ENCODE measurements at places on chromosomes 2 and 18.

DNA sequence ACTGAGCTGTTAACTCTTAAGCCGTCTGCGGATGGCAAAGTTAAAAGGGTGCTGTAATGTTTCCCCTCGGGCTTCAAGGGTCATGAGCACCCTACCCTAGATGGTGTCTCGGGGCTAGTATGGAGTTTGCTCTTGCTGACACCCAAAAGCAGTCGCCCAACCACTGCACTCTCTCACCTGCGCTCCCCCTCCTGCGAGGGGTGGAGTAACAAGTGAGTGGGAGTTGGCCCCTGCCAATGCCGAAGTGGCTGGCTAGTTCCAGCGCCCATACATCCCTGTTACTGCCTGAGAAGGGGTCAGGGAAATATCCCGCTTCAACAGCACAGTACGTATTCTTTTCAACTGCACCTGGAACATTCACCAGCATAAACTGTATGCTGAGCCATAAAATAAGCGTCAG lies 47.5 kb downstream of the FAM117B start:
- no peak overlapping the region for H3K27ac ChIP-seq
- DNase-seq = no peak
- no peaks in the 10 kb centered on the region for H3K27me3 ChIP-seq
- no peaks in the 10 kb centered on the region for H3K36me3 ChIP-seq

DNA sequence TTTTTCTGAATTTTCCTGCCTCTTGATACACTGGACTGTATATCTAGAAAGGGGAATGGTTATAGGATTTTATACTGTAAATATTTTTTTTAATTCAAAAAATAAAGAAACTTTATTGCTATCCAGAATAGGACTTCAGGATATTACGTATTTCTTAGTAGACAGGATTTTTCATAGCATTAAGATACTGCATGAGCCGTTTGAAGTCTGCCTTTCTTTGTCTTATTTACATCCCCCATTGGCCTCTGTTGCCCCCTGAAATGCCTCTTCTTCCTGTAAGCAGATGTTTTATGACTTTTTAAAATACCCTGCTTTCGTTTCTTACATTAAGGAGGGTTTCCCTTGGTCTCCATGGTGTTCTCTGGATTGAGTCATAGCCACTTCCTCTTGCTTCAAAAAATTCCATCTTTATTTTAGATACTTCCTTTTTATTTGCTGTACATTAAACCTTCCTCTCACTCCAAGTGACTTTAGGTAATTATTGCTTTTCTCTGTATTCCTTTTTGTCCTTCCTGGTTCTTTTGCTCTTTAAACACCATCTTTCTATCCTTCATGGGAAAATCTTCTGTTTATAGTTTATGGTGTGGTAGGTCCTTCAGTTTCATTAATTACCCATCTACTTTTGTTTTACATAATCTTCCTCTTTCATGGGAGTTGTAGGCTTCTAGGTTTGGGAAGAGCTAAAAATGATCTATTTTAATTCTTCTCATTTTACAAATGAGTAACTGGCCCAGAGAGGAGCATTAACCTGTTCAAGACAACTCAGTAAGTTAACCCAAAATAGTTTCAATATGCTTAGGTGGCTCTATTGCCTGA lies 72.6 kb downstream of the ZNF532 start:
- H3K27ac ChIP-seq = peak overlapping the region; percentile 17
- no peaks in the 10 kb centered on the region for H3K27me3 ChIP-seq
- DNase-seq = no peak

- no peak overlapping the region for H3K27ac ChIP-seq
- no peak for DNase-seq
- H3K27me3 ChIP-seq = no peaks in the 10 kb centered on the region
- H3K4me3 ChIP-seq = no peak overlapping the region
- no peaks in the 10 kb centered on the region for H3K4me1 ChIP-seq
Measured at GRCh38 chr2:151118269-151118668, 143.4 kb downstream of the RBM43 start.

DNA sequence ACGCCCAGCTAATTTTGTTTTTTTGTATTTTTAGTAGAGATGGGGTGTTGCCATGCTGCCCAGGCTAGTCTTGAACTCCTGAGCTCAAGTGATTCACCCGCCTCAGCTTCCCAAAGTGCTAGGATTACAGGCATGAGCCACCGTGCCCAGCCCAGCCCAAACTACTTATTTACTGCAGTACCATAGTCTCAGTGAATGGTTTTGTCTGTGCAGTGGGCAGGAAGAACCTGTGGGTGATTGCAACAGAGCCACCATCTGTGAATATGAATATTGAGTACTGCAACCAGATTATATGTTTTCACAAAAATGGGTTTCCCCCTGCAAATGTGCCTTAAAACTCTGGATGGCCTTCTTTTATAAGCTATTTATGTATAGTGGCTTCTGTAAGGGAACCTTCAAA lies 9.1 kb downstream of the MPPE1 start:
- H3K36me3 ChIP-seq = no peaks in the 10 kb centered on the region
- DNase-seq = no peak
- no peaks in the 10 kb centered on the region for H3K4me1 ChIP-seq
- no peak overlapping the region for H3K27ac ChIP-seq
- H3K4me3 ChIP-seq = no peak overlapping the region

GRCh38 chr2:171963198-171963597 lies 36.6 kb upstream of the METAP1D start:
- H3K4me3 ChIP-seq = no peak overlapping the region
- H3K4me1 ChIP-seq = no peaks in the 10 kb centered on the region
- no peak for DNase-seq
- no peaks in the 10 kb centered on the region for H3K27me3 ChIP-seq
- H3K36me3 ChIP-seq = no peaks in the 10 kb centered on the region

GRCh38 chr18:36811430-36811829 lies 17.4 kb downstream of the TPGS2 start:
- DNase-seq = no peak
- no peaks in the 10 kb centered on the region for H3K27me3 ChIP-seq
- no peak overlapping the region for H3K4me3 ChIP-seq
- H3K4me1 ChIP-seq = no peaks in the 10 kb centered on the region
- H3K27ac ChIP-seq = no peak overlapping the region
- H3K36me3 ChIP-seq = no peaks in the 10 kb centered on the region

DNA sequence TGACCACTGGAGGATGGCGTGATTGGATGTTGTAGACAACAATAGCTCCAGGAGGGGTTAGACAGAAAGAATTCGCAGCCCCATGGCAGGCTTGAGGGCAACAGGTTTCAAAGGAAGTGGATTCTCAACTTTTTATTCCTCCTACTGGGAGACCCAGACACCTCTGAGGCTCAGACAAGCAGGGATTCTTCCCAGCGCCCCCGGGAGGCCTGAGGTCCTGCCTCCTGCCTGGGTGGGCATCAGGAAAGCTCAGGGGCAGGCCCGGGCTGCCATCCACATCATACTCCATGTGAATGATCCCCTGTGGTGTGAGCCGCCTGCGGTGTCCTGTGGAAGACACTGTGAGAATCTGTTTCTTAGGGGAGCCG lies 203.5 kb downstream of the CYP26B1 start:
- H3K27ac ChIP-seq = peak overlapping the region; percentile 55
- H3K27me3 ChIP-seq = no peaks in the 10 kb centered on the region
- H3K4me3 ChIP-seq = no peak overlapping the region
- no peaks in the 10 kb centered on the region for H3K4me1 ChIP-seq

DNA sequence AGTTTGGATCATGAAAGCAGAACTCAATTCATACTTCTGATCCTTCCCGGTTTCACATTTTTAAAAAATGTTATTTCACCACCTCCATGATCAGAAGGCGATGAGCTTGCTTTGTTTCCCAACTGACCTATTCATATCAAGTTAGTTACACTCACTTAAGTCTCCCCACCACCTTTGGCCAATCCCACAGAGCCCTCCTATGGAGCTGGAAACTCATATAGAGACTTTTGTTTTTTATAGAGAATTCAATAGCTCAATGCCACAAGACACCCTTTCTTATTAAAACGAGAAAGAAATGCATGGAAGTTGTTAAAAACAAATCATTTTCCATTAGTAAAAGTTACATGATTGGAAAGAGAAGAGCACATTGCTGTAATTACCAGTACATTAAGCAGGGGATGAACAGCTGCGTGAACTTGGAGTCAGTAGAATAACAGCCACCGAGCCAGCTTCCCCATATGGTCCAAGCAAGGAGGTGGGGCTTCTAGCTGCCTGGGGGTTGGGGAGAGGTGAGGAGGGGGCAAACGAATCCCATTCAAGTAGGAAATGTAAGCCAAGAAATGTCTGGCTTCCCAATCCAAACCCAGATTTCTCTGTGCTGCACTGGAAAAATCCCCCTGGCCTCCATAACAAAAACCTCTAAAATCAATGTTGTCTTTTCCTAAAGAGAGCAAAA lies 614.5 kb downstream of the IRS1 start:
- H3K27me3 ChIP-seq = no peaks in the 10 kb centered on the region
- no peaks in the 10 kb centered on the region for H3K4me1 ChIP-seq
- H3K4me3 ChIP-seq = peak overlapping the region; percentile 10
- no peak for DNase-seq

DNA sequence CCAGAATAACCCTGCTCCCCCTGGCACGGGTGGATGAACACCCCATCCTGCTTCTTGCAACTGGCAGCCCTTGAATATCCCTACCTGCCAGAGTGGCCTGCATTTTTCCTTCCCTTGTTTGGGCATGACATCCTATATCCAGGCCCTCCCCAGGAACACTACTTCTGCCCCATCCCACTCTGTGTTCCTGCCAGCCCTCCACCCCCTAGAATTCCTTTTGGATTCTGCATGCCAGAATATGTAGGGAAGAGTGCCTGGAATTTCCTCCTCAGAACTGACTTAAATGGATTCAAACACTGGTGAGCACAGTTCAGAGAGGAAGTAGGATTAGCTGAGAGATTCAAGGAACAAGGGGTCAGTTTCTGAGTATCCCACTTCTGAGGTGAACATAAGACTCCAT lies 123.5 kb upstream of the PELI1 start:
- no peak overlapping the region for H3K4me3 ChIP-seq
- peak overlapping the region; percentile 65 for H3K27ac ChIP-seq
- no peaks in the 10 kb centered on the region for H3K27me3 ChIP-seq
- H3K4me1 ChIP-seq = peaks cover 9% of the 10 kb centered on the region
- no peaks in the 10 kb centered on the region for H3K36me3 ChIP-seq

DNA sequence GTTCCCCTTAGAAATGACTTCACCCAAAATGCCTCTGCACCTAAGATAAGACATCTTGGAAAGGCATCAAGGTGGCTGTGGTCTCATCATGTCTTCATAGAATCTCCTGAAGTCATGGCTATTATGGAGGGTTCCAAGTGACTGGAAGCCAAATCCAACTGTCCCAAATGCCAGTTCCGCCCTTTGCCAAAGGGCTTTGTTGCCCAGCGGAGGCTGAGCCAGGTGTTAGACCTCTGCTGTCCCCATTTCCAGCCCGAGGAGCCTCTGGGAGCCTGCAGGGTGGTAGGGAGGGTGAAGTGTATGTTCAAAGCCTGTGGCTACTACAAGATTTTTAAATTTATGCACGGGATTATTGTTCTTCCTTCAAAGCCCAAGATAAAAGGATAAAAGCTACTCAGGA lies 25.7 kb downstream of the RHOB start:
- no peak overlapping the region for H3K4me3 ChIP-seq
- H3K4me1 ChIP-seq = peaks cover 18% of the 10 kb centered on the region
- no peaks in the 10 kb centered on the region for H3K27me3 ChIP-seq
- H3K27ac ChIP-seq = peak overlapping the region; percentile 50
- H3K36me3 ChIP-seq = no peaks in the 10 kb centered on the region
- DNase-seq = no peak

GRCh38 chr2:8216397-8216796 lies 465.5 kb upstream of the ID2 start:
- no peaks in the 10 kb centered on the region for H3K36me3 ChIP-seq
- H3K4me1 ChIP-seq = no peaks in the 10 kb centered on the region
- DNase-seq = no peak
- H3K27me3 ChIP-seq = no peaks in the 10 kb centered on the region

GRCh38 chr2:216453955-216454614 lies 41.8 kb downstream of the SMARCAL1 start:
- DNase-seq = no peak
- peaks cover 10% of the 10 kb centered on the region for H3K36me3 ChIP-seq
- no peaks in the 10 kb centered on the region for H3K27me3 ChIP-seq
- H3K4me1 ChIP-seq = no peaks in the 10 kb centered on the region
- H3K27ac ChIP-seq = no peak overlapping the region

- no peaks in the 10 kb centered on the region for H3K36me3 ChIP-seq
- H3K4me1 ChIP-seq = no peaks in the 10 kb centered on the region
- H3K4me3 ChIP-seq = no peak overlapping the region
- H3K27ac ChIP-seq = no peak overlapping the region
- H3K27me3 ChIP-seq = no peaks in the 10 kb centered on the region
Measured at GRCh38 chr2:60468382-60469085, 84.9 kb downstream of the BCL11A start.

DNA sequence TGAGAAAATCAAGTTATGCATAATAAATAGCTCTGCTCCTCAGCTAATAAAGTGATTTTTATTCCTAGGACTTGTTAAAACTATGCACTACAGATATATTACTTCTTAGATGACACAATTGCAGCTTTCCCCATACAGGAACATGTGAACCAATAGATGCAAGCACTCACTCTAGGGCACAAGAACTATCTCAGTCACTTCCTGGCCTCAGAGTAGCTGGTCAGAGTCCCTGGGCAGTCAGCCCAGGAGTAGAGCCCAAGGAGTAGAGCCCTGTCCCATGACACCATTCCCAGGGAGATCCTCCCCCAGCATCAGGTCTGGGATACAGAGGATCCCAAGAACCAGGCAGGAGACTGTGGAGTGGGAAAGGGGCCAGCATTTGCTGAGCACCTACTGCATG lies 2.7 kb downstream of the TNS1 start:
- H3K4me3 ChIP-seq = no peak overlapping the region
- no peaks in the 10 kb centered on the region for H3K36me3 ChIP-seq
- H3K27me3 ChIP-seq = no peaks in the 10 kb centered on the region
- peak overlapping the region; percentile 42 for H3K27ac ChIP-seq
- DNase-seq = no peak
